Activated CD4-positive, alpha-beta T cell treated with anti-CD3 and anti-CD28 coated beads, Interleukin-2, amount 10 ng/mL, durations not matched to agents 24 days and 14 days (primary cell): ENCODE measurements at places on chromosomes 6 and 20. TPM values are rescaled to one million over a fixed set of nuclear protein-coding genes. Genes with fewer than 3 reads are reported as not detected.

The GDAP1L1 gene
- not detected in 2 replicates for total RNA-seq

The TRIM40 gene
- total RNA-seq: not detected in 2 replicates

DNA sequence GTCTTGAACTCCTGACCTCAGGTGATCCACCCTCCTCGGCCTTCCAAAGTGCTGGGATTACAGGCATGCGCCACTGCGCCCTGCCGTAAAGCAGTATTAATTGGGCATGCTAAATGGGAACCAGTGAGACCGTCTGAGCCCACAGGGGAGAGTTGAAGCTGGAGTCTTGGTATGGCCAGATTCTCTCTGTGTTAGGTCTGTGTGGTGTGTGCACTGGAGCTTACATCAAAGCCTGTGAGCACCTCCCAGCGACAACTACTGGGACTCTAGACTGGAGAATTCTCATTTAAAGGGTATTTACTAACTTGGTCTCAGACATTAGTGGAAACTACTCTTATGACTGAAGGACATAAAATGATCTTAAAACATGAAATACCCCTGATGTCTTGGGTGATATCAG lies 8.5 kb upstream of the SLC22A2 start:
- no peak overlapping the region for H3K27ac ChIP-seq
- no peak overlapping the region for H3K4me3 ChIP-seq
- H3K36me3 ChIP-seq: no peaks in the 10 kb centered on the region
- no peak for DNase-seq
- peaks cover 6% of the 10 kb centered on the region for H3K27me3 ChIP-seq

The COL12A1 gene
- 0.05 TPM in 1 of 2 replicates, not detected in the other for total RNA-seq

DNA sequence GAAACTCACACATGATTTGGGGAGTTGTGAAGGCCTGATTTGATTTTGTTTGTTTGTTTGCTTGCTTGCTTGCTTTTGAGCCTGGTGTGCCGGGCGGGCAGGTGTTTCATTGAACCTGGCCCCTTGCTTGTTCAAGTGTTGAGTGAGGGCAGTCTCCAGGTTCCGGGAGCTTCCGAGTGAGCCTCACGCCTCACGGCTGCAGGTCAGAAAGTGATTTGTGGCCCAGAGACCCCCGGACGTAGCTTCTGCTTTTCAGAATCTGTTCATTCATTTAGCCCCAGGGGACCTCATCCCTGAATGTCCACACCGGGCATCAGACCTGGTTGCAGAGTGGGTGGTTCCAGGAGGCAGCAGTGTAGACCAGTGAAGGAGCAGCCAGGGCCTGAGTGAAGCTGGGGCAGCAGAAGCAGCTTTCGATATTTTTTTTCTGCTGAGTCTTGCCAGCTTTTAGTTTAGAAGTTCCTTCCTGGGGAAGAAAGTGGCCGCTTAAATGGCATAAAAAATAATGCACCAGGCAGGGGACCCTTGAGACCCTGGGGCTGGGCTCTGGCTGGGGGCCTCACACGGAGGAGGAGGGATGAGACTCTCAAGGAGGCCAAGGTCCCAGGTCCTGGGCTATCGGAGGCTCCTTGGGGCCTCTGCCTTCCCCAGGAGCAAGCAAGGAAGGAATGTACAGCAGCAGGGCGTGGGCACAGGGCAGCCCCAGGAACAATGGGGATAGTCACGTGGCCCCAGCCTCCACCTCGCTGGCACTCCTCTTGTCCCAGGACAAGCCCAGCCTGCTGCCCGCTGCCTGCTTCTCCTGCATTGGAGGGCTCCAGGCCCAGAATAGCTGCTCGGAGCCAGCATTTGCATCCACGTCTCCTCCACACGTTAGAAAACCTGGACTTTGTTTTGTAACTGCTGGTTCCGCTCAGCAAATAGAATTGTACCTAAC lies 89.2 kb upstream of the BHLHE23 start:
- H3K27me3 ChIP-seq: no peaks in the 10 kb centered on the region
- no peaks in the 10 kb centered on the region for H3K36me3 ChIP-seq
- H3K4me1 ChIP-seq: no peaks in the 10 kb centered on the region
- DNase-seq: no peak
- H3K4me3 ChIP-seq: no peak overlapping the region
